ENCODE measurements at places on chromosomes 3 and 15.
A peak's percentile ranks its signal among the peaks of the same experiment; 100 is the strongest.

GRCh38 chr3:197510642-197511018 lies 45.1 kb downstream of the BDH1 start:
- DNase-seq: no peak

- DNase-seq: no peak
These were observed 637.1 kb downstream of the MAGI1 start for GRCh38 chr3:65401359-65402305.

GRCh38 chr15:33159726-33160453 lies 34.6 kb downstream of the FMN1 start:
- DNase-seq: peak; percentile 36

DNA sequence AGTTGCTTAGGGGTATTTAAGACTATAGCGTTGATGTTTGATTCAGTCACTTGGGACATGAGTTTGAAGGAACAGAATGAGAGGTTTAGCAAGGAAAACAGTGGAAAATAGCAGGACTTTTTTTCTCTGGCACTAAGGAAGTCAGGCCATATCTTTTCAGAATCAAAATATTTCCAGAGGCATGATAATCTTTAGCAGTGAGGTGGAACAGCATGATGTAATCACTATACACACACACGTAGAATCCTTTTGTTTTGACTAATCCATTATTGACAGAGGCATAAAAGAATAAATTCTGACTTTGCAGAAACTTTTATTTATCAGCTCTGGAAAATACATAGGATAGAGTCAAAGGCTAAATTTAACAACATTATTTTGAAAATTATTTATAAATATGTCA lies 174.1 kb downstream of the ZPLD1 start:
- DNase-seq: no peak

DNA sequence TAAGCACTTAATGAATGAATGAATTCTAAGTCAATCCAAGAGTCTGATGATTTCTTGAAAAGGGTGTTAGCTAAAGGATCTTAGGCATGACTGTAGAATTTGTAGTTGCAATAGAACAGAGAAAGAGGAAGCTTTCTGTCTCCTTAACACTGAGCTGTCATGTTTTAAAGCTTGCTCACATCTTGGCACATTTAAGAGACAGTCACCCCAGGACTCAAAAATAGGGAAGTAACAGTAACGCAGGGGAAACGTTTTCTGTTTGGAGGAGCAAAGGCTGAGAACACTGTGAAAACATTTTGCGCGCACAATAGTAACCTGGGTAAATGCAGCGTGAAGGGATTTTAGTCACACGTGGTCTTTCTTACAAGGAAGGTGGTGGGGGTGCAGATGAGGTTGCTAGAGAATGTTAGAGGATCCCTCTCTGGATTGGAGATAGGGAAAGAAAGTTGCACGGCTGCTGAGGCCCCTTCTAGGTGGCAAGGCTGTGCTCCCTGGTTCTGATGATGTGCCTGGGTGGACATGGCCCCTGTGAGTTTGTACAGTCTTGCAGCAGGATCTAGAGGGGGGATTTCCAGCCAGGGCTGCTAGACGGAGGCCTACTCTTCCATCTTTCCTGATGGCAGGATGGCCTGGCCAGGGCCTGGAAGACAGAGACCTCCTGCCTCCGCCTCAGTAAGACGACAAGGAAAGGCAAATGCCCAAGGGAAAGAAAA lies 12.0 kb downstream of the STARD5 start:
- DNase-seq: no peak

GRCh38 chr15:88605189-88606069 lies 15.7 kb upstream of the AEN start:
- no peak for DNase-seq
